Right lung (tissue), 10 donors: ENCODE measurements at places on chromosomes 13 and 19. TPM values are rescaled to one million over a fixed set of nuclear protein-coding genes. Genes with fewer than 3 reads are reported as not detected.

The ZNF443 gene
- polyA plus RNA-seq = 23.1 TPM

The PSG3 gene
- not detected for polyA plus RNA-seq

DNA sequence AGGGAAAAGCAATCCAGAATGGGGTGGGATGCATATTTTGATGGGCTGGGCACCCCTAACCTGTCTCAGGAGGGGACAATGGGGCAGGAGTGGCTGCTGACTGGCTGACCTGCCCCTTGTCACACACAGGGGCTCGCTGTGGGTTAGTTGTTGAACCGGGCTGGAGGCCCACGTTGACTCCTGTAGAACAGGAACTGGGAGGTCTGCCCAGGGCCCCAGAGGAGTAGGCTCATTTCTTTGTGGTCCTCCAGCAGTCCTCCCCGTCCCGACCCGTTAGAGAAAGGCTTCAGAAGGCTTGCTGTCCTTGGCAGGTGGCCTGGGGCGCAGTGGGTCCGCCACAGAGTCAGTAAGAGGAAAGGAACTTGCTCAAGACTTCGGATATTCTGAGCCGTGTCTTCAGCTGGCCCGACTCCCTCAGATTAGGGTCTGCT lies 70.1 kb downstream of the COL4A1 start:
- DNase-seq = no peak

- no peak for DNase-seq
Measured at GRCh38 chr13:46738766-46739165, 58.2 kb downstream of the ESD start.
